ENCODE measurements at places on chromosomes 1 and 21. TPM values are rescaled to one million over a fixed set of nuclear protein-coding genes. Genes with fewer than 3 reads are reported as not detected.

Gene SLFNL1
- 0.11 TPM for total RNA-seq

Gene ZNF648
- total RNA-seq, result 0.12 TPM

Gene POU3F1
- not detected for total RNA-seq

Gene SLC1A7
- not detected for total RNA-seq

Gene CHRM3
- 0.56 TPM for total RNA-seq

Gene LEFTY2
- total RNA-seq, result not detected

Gene HES4
- total RNA-seq, result 3.2 TPM

DNA sequence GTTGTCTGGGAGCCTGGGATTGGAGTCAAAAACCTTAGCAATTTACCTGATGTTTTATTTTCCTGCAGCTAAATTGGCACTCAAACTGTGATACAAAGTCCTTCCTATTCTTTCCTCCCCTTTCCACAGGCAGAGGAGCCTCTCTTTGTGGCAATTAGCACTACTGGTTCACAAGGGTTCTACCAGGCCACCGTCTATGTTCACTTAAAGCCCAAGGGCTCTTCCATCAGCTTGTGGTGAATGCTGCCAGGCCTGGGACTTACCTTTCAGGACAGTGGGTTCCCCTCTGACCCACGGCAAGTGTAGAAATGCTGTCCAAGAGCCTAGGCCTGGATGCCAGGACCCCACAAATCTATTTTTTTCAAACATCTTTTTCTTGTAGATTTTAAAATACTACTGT is 251.9 kb upstream of the B3GALT2 start:
- no peak for DNase-seq

DNA sequence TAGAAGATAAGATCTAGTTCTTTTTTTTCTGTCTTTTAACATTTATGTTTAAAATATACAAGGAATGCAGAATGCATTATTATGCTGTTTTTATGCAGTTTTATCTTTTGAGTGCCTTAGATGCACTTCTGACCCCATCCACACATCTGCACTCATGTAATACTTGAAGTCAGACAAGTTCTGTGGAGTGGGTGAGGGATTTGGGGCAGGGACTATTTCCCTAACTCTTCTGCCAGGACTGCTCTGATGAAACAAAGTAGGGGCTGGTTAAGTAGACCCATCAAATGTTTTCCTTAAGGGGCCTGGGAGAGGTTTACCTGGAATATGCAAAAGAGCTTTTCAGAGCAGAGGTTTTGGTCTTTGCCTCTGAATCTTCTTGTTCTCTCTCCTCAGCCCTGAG is 11.4 kb downstream of the TRNAU1AP start:
- no peak for DNase-seq

- no peak for DNase-seq
Measured at GRCh38 chr21:29175408-29176134, 45.1 kb downstream of the MAP3K7CL start.

All from activated naive CD4-positive, alpha-beta T cell treated with anti-CD3 and anti-CD28 coated beads, Interleukin-2, amount 50 U/mL, for 72 hours (primary cell).